ENCODE measurements at places on chromosomes 1 and 21. TPM values are rescaled to one million over a fixed set of nuclear protein-coding genes. Genes with fewer than 3 reads are reported as not detected.
A peak's percentile ranks its signal among the peaks of the same experiment; 100 is the strongest.

DNA sequence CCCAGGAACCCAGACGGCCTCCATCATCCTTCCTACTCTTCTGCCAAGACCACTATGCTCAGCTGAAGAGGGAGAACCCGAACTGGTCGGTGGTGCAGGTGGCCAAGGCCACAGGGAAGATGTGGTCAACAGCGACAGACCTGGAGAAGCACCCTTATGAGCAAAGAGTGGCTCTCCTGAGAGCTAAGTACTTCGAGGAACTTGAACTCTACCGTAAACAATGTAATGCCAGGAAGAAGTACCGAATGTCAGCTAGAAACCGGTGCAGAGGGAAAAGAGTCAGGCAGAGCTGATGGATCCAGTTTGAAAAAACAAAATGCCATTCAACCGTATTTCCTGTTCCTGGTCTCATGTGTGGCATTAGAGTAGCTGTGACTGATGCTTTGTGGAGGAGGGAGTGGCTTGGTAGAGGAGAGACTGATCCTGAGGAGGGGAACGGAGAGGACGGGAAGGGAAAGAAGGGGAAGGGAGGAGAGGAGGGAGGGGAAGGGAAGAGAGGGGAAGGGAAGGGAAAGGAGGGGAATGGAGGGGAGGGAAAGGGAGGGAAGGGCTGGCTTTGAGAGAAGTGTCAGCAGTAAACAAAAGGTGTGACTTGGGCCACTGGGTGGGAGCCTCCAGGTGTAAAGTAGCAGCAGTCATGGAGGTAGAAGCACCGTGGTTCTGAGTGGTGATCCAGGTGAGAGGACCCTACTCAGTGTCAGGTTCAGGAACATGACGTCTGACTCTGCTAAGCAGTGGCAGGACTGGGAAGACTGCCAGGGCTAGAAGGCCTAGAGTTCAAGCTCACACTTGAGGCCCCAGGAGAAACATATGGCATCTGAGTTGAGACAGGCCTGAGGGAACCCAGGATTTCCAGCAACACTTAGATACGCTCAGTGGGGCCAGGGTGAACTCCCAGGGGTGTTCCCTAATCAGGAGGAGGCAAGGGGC lies 846 bp downstream of the HMGB4 start:
- DNase-seq = no peak

GRCh38 chr1:170198090-170198489 lies 52.3 kb downstream of the NTMT2 start:
- DNase-seq = no peak

GRCh38 chr1:111593403-111594305 lies 25.9 kb upstream of the RAP1A start:
- peak; percentile 37 for DNase-seq

GRCh38 chr1:169812131-169812530 lies 17.4 kb upstream of the METTL18 start:
- DNase-seq = no peak

GRCh38 chr1:30751830-30752650 lies 5.5 kb downstream of the LAPTM5 start:
- DNase-seq = no peak

GRCh38 chr1:223402790-223403142 lies 9.6 kb downstream of the CCDC185 start:
- peak; percentile 37 for DNase-seq

- no peak for DNase-seq
These were observed 7.3 kb upstream of the IFNGR2 start for GRCh38 chr21:33395891-33396331.

DNA sequence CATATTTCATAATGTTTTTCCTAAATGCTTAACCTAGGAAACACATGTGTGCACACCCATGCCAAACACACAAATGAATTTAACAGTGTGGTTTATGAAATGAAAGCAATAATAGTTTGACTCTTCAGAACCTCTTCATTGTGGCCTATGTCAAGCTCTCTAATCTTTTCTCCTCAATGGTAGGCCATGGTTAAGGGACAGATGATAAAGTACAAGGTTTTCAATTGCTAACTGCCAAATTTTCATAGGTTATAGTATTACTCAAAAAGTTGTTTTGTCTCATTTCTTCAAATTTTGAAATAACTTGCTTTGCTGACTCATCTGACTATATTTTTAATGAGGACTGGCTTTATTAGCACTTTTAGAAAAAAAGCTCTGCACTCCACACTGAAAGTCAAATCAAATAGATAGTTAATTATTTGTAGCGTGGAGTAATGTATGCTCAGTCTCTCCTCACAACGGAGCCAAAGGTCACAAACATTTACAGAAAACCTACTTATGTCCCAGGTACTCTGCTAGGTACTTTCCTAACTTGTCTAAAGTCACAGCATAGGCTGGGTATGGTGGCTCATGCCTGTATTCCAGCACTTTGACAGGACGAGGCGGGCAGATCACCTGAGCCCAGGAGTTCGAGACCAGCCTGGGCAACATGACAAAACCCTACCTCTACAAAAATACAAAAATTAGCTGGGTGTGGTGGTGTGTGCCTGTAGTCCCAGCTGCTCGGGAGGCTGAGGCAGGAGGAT lies 3.0 kb upstream of the ADCY10 start:
- no peak for DNase-seq

- DNase-seq = no peak
These were observed 26.1 kb downstream of the PCAT6 start for GRCh38 chr1:202836623-202837403.

GRCh38 chr1:214441119-214441518 lies 110.3 kb downstream of the PTPN14 start:
- no peak for DNase-seq

- DNase-seq = no peak
These were observed 90.8 kb upstream of the USP25 start for GRCh38 chr21:15638856-15639549.

The CELF3 gene
- polyA plus RNA-seq = not detected

The LDLRAD1 gene
- not detected for polyA plus RNA-seq
